ENCODE measurements at places on chromosomes 3 and 15.

DNA sequence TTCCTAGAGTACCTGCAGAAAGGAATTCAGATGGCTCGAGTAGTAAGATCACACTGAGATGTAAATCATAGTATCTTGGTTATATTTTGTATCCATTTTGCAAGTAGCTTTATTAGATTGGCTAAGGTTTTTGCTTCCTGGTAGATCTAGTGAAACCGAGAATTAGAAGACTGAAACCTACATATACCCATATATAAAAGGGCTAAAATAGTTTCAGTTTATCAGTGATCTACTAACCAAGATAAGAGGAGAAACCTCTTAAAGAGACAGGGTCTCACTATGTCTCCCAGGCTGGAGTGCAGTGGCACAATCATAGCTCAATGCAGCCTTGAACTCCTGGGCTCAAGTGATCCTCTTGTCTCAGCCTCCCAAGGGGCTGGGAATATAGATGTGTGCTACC, 135.3 kb downstream of the PCCB start:
- DNase-seq: no peak

GRCh38 chr15:93719921-93720351, 511.4 kb upstream of the MCTP2 start:
- DNase-seq: no peak

- DNase-seq: no peak
These were observed 3.2 kb upstream of the SCG3 start for GRCh38 chr15:51678096-51678495.

DNA sequence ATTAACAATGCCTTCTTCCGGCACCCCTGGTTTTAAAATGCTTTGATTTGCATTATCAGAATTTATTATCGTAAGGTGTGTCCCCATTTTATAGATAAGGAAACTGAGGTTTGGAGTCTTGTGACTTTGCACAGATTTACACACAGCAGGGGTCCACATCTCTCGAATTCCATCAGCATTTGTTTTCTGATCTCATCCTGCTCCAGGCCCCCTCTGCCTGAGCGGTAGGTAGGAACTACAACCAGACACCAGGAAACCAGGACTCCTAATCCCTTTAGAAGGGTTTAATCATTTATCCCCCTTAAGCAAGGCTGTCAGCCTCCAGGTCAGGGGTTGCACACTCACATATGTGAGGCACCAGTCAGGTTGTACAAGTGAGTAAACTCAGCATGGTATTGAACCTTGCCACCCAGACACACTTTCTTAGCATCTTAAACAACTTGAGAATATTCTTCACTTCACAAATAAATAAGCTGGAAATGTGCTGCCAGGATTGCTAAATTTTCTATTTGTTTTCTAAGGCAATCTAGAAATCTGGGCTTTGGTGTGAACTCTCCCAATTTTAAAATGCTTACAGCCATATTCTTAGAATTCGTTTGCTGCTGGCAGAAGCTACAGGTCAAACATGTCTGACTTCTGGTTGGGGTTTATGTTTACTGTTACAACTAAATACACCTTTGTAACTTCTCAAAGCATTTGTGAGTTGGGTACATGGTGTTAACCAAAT, 31.7 kb upstream of the CMTM7 start:
- DNase-seq: no peak

- DNase-seq: peak; percentile 63
These were observed 261.6 kb upstream of the LMCD1 start for GRCh38 chr3:8239718-8240695.

- no peak for DNase-seq
These were observed 310.0 kb downstream of the CNTN3 start for GRCh38 chr3:74304424-74304823.

DNA sequence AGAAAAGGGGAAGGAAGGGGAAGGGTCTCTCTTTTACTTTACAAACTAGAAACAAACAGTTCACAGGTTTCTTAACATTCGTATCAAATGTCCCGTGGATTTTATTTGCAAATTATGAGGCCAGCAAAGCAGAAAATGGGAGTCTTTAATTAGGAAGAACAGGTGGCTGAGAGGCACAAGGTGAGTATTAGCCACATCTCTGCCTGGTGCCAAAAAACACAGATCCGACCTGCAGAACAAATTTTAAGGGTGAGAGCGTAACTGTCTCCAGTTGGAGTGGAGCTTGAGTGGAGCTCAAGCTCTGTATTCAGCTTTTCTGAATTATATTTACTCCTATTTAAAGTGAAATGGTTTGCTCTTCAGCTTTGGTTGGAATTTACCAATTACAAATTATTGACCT, 1004.9 kb downstream of the FHIT start:
- no peak for DNase-seq

- DNase-seq: no peak
These were observed 8.1 kb upstream of the CDIN1 start for GRCh38 chr15:36571301-36571700.
